NCI-H774 (cell line): ENCODE measurements at places on chromosomes 4 and X.

DNA sequence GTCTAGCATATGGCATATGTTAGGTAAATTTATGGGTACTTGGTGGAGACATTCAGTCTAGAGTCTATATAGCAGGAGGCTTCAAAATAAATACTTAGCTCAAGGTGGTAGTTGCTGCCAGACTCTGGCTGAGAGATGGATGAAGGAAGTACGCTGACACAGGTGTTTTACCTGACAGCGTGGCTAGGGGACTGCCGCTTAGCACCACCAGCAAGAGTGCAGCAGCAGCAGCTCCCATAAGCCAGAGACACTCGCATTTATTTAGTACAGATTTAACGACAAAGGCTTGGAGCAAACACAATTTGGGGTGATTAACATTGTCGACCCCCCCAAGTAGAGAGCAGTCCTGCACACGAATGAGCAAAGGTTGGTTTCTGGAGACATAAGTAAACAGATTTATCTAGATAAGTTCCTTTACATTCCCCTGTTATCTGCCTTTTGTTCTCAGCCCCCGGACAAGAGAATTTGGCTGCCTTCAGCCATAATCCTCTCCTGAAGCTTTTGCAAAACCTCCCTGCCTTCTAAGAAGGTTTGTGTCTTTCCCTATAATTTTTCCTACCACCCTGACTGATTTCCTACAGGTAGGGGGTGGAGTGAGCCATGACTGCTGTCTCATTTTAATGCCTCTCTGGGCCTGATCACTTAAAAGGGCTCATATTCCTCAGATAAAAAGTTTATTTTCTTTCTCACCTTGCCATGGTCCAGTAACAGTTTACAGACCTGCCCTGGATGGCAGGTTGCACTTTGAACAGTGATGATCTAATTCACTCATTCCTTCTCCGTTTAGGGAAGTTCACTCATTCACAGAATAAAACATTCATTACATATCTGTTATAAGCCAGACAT lies 64.6 kb downstream of the RHOH start:
- DNase-seq, result no peak

DNA sequence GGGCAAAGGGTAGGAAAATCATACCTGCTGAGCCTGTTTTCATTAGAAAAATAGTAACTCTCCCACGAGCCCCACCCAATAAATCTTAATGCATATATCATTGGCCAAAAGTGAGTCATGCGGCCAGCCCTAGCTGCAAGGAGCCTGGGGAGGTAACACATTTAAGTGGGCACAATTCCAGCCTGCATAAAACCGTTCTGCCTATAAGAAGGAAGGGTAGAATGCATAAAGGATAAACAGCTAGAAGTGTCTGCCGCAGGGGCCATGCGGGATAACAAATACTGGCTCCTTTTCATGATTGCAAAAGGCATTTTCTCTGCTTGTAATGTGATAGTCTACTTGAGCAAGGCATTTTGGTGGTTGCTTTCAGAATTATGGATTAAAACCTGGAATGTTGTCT lies 37.1 kb downstream of the EFHC2 start:
- DNase-seq, result no peak

DNA sequence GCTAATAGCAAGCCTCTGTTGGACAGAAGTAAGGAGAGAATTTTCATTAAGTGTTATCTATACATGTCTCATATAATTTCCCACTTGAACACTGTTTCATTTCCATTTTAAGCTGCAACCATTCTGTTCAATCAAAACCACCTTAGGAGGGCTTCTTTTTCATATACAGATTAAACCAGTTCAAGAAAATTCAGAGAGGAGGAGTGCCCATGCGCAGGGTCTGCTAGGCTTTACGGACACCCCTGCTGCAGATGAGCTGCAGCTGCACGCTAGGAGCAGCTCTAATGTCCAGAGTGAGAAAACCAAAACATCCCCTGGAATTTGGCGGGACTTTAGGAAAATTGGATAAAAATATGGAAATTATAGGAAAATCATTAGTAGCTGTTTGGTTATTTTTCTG lies 541.0 kb downstream of the SPRY1 start:
- DNase-seq, result no peak

GRCh38 chr4:5992171-5992827 lies 25.9 kb downstream of the C4orf50 start:
- DNase-seq, result no peak

GRCh38 chr4:30714408-30715031 lies 5.6 kb upstream of the PCDH7 start:
- DNase-seq, result no peak

DNA sequence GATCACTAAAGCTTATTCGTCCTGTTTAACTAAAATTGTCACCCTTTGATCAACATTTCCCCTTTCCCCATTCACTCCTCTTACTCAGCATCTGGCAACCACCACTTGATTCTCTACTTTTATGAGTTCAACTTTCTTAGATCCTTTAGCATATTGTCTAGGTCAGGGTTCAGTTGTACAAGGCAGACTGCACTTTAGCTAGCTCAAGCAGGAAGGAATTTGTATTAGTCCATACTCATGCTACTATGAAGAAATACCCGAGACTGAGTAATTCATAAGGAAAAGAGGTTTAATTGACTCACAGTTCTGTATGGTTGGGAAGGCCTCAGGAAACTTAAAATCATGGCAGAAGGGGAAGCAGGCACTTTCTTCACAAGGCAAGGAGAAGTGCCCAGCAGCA lies 44.3 kb downstream of the TASL start:
- DNase-seq, result no peak

DNA sequence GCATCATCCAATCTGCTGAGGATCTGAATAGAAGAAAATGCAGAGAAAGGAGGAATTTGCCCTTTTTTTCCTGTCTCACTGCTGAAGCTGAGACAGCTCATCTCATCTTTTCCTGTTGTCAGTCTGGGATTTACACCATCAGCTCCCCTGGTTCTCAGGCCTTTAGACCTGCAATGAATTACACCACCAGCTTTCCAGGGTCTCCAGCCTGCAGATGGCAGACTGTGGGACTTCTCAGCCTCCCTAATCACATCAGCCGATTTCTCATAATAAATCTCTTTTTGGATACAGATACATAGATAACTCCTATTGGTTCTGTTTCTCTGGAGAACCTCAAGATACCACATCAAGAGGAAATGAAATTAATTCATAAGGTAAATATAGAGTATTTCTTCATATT lies 134.6 kb upstream of the MAB21L2 start:
- no peak for DNase-seq

- no peak for DNase-seq
Measured at GRCh38 chr4:188606635-188607034, 467.4 kb downstream of the TRIML1 start.

- no peak for DNase-seq
Measured at GRCh38 chr4:78166622-78167021, 109.5 kb downstream of the FRAS1 start.

DNA sequence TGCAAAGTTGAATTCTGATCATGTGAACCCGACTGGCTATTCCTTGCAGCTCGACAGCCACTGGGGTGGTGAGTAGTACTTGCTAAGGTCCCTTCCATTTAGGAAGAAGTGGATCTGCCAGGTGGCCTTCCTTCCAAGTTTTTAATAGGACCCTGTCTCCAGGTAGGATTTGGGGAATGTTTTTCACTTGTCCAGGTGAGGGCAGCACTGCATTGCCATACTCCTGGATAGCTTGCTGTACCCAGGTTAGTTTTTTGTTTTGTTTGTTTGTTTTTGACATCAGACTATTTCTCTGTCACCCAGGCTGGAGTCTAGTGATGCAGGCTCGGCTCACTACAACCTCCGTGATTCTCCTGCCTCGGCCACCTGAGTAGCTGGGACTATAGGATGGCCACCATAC lies 29.8 kb downstream of the SAGE1 start:
- DNase-seq, result no peak
